ENCODE measurements at places on chromosomes 4 and X.
A peak's percentile ranks its signal among the peaks of the same experiment; 100 is the strongest.

DNA sequence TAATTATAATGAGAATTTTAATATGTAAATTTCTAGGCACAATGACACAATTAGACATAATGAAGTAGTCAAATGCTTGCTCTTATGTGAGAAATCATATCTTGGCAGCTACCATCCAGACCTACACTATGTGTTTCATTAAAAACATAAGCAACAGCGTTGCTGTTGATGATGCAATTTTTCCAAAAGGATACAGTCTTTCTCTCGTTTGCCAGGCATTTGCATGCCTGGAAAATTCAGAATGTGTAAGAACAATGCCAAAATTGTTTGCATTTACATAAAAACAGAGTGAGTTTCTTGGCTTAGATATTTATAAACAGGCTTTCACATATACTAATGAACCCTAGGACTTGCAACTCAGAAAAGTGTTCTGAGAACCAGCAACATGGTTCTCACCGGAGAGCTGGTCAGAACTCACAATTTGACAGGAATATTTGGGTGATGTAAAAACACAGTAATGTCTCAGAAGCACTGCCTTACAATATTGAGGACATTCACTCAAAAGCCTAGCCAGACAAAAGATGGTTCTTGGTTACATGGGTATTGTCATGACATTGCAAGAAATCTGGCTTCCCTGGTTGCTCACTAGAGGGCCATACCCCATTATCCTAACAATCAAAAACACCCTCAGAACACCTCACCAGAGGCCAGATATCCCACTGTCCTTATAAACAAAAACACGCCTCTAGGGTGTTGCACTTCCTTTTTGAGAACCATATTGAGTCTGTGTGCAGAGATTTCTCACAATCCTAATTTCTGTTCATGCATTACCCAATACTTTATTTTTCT, 1029.0 kb upstream of the AGA start:
- DNase-seq, result no peak

- DNase-seq, result no peak
These were observed 297.5 kb downstream of the ADAM29 start for GRCh38 chr4:175215657-175216056.

DNA sequence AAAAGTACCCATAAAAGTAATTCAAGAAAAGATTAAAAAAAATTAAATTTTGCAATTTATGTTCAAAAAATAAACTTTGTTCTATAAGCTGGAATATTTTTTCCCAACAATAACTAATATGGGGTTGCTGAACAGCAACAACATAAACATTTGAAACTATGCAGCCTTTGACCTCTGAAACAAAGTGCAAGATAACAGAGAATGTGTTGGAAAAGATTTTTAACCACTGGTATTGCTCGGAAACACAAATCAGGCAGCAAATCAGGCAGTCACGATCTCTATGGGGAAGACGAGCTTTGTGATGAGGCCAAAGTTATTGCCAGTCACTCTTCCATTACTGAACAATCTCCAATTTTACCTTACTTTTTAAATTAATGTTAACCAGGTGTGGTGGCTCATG, 332.1 kb downstream of the PABPC4L start:
- no peak for DNase-seq

DNA sequence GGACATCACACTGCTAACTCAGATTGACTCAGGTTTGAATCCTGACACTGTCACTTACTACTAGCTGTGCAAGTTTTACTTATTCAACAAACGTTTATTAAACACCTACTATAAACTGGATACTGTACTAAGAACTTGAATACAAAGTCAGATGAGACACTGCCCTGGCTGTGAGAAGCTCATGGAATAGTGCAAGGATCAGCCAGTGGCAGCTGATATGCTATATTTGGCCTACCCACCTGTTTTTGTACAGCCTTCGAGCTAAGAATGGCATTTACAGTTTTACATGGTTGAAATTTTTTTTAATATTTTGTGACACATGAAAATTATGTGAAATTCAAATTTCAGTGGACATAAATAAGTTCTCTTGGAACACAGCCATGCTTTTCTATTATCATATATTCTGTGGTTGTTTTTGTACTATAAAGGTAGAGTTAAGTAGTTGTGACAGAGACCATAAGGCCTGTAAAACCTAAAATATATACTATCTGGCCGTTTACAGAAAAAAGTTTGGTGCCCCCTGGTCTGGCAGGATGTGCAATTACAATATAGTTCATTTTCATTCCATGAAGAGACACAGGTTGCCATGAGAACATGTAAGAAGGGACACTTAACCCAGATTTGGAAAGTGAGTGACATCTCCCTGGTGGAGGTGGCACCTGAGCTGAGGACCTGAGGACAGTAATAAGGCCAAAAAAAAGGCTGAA, 3.4 kb upstream of the SEC24D start:
- no peak for DNase-seq

GRCh38 chrX:14029425-14030173, at the start of gene GEMIN8:
GEMIN8 (minus strand) TSS chrX:14029892; CDS start chrX:14021478, 8,414 bp downstream.
- DNase-seq, result peak; percentile 76

GRCh38 chr4:7381221-7381889, 53.4 kb downstream of the PSAPL1 start:
- no peak for DNase-seq

DNA sequence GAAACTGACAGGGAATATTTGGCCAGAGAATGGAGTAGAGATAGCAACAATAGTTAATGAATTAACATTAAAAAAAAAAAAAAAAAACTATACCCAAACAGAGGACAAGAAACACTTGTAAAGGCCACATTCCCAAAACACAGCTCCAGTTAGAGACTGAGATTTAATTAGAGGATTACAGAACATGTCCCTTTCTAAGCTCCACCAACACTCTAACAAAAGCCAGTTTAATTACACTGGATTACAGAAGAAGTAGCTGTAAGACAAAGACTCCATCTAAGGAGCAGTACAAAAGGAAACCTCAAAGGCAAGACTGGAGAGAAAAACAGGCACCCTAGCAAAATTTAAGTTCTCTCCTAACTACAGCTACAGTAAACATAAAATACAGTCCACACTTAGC, 1247.7 kb upstream of the AGA start:
- DNase-seq, result no peak

All from CD8-positive, alpha-beta T cell (primary cell).